Activated T-helper 2 cell treated with anti-CD3 and anti-CD28 coated beads, Interferon-gamma antibody, Interleukin-2, Interleukin-4, amounts not matched to agents 10 μg/mL and 5 μg/mL and 100 μg/mL, durations not matched to agents 14 hours and 24 hours and 36 hours (primary cell): ENCODE measurements at places on chromosomes 11 and 22. TPM values are rescaled to one million over a fixed set of nuclear protein-coding genes. Genes with fewer than 3 reads are reported as not detected.

P2RX3 gene
- not detected in 2 replicates for total RNA-seq

TRIM49 gene
- not detected in 2 replicates for total RNA-seq

NFAM1 gene
- 0.21 and 0.23 TPM in 2 replicates for total RNA-seq

CRYBB2 gene
- total RNA-seq: not detected in 2 replicates
